Naive thymus-derived CD4-positive, alpha-beta T cell (primary cell): ENCODE measurements at places on chromosomes 11 and 22.

- no peak for DNase-seq
Observed at GRCh38 chr11:104668797-104669463, 229.3 kb downstream of the CASP12 start.

DNA sequence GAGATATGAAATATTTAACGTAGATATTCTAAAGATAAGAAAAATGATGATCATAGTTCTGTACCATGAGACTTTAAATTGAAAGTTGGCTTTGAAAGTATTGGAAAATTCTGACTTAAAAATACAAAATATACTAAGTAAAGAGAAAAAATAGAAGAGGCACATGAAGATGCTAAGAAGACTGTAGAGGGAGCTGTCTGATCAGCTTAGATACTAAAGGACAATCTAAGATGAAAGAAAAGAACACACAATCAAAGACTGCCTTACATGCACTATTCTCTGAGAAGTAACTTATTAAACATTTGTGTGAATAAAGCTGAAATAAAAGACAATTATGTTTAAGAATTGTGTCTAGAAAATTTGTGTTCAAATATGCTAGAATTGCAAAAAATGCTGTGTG, 55.1 kb downstream of the RBMXL2 start:
- DNase-seq: no peak

GRCh38 chr11:12239804-12240371, 129.5 kb downstream of the MICAL2 start:
- DNase-seq: no peak

DNA sequence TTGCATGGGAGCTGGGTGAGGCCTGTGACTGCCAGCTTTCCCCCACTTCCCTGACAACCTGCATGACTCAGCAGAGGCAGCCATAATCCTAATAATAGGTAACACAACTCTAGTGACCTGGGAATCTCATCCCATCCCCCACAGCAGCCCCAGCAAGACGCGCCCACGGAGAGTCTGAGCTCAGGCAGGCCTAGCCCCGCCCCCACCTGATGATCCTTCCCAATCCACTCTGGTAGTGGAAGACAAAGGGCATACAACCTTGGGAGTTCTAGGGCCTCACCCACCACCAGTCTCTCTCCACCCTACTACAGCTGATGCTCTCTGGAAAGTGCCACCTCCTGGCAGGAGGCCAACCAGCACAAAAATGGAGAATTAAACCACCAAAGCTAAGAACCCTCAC, 60.3 kb downstream of the CWF19L2 start:
- no peak for DNase-seq

DNA sequence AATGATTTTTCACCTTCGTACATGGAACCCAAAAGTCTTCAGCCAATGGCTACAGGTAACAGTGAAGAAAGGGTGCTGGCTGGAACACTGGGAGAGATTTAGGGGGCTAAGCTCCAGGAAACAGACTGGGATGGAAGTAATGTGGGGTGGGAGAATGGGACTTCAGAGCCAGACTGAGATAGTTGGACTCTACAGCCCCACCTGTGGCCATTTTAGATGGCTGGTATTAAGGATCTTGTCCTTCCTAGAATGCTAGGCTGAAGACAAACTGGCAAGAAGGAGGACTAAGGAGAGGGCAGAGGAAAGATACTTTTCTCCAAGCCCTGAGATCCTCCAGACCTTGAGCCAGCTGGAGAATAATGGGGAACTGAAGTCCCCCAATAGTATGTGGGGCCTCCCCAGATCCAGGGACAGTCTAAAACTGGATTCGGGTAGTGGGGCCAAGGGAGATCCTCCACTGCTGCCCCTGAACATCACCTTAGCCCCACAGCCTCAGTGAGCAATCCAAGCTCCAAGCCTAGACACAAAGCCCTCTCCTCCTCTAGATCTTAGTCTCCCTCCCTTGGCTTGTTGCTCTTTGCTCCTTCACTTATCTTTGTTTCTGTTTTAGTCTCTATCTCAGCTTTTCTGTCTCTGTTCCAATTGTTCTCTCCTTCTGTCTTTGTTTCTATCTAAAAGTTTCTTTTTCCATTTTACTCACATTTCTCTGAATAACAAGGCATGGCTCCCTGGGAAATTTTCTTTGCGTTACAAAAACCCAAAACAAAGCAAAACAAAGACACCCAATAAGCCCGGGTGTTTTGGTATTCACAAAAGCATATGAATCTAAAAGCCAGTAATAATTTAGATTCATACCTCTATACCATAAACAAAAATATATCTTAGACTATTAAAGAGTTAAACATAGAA, 16.2 kb upstream of the RRAS2 start:
- no peak for DNase-seq

DNA sequence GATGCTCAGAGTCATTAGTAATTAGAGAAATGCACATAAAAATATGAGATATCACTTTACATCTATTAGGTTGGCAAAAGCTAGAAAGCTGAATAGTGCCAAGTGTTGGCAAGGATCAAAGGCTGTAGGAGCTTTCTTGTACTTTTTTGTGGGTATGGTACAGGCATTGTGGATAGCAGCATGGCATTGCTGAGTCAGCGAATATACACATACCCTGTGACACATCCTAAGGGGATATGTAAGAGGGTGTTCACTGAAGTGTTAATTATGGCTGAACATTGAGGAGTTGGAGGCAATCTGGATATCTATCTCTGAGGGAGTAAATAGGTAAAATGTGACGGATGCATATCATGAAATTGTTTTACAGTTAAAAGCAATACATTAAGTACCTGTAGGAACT, 27.0 kb upstream of the IL18BP start:
- DNase-seq: no peak

- no peak for DNase-seq
Observed at GRCh38 chr11:40722179-40722795, 737.2 kb downstream of the LRRC4C start.

DNA sequence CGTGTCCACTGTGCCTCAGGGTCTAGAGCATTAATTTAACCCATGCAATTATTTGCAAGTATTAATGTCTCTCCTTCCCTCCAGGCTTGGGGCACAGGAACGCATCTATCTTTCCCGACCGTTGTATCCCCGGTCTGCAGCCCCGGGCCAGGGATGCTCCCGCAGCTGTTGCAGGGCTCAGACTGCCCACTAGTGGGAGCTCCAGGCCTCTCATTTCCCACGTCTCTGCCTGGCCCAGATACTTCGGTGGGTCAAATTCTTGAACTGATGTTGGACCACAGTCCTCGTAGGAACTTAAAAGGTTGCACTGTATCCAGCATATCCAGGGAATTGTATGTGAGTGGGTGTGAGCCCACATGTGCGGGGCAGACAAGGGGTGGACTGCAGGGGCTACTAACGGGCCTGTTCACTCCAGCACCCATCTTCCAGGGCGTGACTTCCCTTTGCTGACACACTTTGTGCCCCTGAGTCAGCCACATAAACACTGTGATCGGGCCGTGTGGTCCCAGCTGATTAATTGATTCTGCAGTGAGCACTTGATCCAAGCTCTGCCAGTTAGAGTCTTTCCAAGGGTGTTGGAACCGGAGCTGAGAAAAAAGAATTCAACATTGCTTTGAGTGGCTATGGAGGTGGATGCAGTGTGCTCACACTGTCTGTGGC, 451.3 kb downstream of the TBC1D22A start:
- DNase-seq: peak; percentile 55

DNA sequence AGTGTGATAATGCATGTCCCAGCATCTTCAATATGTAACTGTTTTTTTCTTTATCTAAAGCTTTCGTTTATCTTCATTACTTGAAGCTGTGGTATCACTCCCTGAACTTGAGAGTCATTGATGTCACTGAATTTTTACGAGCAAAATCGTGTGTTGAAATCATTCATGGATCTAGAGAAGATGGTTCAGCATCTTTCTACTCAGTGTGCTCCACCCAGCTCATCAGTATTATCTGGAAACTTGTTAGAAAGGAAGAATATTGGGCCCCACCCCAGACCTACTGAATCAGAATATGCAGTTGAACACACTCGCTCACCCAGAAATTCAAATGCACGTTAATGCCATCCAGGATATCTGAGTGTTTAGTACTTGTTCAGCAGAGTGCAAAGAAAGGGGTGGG, 8.3 kb downstream of the CDON start:
- DNase-seq: no peak

- no peak for DNase-seq
Observed at GRCh38 chr11:10993186-10993585, 135.3 kb upstream of the ZBED5 start.

DNA sequence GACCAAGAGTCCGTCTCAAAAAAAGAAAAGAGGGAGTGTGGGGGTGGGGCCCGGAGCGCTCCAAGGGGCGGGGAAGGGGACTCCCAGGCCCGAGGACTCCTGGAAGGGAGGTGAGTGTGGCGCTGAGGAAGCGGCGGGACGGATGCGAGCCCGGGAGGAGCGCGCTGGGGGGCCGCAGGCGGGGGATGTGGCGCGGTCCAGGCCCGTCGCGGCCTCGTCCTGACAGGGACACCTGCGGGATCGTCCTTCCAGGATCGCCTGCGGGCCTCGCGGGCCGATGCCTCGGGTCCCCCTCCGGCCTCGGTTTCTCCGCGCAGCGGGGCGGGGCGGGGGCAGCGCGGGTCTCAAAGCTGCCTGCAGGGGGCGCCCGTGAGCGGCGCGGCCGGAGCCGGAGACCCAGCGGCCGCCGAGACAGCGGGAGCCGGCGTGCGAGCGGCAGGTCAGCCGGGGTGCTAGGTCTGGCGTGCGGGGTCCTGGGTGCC, 3.8 kb upstream of the ADORA2A start:
- peak; percentile 35 for DNase-seq

- no peak for DNase-seq
Observed at GRCh38 chr11:109401545-109401944, 20.4 kb upstream of the C11orf87 start.

GRCh38 chr11:117197516-117198456, 1.4 kb upstream of the TAGLN start:
- no peak for DNase-seq

- no peak for DNase-seq
Observed at GRCh38 chr11:116461789-116462188, 311.0 kb downstream of the BUD13 start.

- DNase-seq: no peak
Observed at GRCh38 chr22:48482771-48483170, 1344.9 kb downstream of the BRD1 start.

DNA sequence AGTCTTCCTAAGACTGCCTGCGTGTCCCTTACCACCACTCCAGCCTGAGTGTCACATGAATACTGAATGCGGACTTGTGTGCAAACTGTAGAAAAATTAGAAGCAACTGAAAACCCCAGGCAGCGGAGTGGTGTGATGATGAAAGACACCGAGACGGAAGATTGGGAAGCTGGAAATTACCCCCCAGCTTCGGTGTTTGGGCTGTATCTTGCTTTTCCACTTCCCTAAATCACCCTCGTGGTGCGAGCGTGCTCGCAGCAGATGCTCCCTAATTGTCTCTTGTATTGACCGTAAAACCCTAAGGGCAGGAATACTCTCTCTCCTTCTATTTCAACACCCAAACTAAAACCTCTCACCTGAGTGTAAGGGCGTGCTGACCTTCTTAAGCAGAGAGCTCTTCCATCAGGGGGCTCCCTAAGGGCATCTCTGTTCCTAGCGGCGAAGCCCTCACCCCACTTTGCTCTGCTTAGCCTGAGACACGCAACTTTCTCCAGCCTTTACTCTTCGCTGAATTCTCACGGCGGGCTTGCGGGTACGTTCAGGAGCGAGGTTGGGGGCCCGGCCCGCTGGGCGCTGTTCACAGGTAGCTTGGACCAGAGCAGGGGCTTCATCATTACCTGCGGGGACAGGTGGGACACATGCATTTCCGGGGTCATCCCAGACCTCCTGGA, 62.4 kb downstream of the CRYBB2 start:
- DNase-seq: no peak

DNA sequence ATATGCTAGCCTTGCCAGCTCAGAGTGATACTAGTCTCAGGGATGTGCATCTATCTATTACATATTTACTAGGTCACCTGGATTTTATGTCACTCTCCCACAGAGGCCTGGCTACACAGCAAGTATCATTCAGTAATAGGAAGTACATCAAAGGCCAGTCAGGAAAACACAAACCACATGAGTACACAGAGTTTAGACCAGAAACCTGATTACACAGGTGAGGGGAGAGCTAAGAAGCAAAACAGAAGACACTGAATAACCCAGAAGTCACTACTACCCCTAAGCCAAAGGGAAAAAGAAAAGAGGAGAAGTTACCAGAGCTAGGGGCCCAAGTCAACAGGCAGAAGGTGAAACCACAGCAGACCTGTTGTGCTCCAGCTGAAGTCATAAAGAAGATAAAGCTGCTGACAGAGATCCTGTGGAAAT, 13.3 kb downstream of the LPXN start:
- no peak for DNase-seq

- no peak for DNase-seq
Observed at GRCh38 chr22:31995046-31995445, 48.0 kb upstream of the SLC5A1 start.

DNA sequence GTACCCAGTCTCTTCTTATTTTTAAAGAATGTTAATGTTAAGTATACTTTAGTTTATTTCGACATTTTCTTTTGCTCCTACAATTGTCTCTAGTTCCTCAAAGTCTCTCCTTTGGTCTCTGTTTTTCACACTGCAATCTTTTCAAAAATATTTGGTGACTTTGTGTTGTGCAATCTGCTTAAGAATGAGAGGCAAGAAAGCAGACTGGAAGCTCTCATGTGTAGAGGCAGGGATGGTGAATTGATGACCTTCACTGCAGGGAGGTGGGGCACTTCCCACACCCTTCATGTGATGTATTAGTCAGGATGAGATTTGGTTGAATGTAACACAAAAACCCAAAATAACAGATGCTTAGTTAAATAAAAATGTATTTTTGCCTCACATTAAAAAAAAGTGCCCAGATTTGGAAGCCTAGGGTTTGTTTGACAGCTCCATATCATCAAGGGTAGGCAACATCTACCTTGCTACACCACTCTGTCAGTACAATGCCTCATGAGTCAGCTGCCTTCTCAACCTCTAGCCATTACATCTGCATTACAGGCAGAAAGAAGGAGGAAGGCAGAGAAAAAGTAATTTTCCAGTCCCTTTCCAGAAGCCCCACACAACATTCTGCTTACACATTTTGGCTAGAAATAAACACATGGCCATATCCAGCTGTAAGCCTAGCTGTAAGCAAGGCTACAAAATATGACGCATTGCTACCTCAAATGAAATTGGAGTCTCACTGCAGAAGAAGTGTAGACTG, 3.8 kb upstream of the MMP27 start:
- DNase-seq: no peak

- DNase-seq: no peak
Observed at GRCh38 chr22:37812869-37813678, 5.3 kb downstream of the GCAT start.

GRCh38 chr11:83671289-83671688, 385.1 kb upstream of the CCDC90B start:
- DNase-seq: no peak
